Cortex of kidney (tissue), 1 donor: ENCODE measurements at places on chromosomes 6 and 20.

GRCh38 chr6:47478233-47479139, 897 bp downstream of the CD2AP start:
- DNase-seq = no peak

DNA sequence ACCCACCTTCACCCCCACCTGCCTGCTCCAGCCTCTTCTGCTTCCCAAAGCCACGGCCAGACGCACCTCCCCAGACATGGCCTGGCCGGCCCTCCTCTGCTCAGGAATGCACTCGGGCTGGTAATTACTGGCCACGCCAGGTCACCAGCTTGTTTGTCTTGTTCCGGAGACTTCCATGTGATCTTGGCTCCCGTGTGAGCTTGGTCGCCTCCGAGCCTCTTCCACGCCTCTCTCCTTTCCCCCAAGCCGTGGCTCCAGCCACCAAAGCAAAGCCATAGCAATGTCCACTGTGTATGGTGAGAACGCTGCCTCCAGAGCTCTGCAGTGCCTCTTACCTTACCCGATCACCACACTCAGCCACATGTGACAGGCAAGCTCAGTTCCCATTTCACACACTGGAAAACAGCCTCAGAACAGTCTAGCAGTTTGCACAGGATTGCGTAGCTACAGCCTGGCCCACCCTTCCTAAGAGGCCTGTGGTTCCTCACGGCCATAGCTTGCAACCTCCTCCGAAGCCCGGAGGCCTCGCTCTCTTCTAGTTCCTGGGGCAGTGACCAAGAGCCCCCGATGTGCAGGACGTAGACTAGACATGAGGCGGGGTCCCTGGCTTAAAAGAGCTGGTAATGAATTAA, 48.1 kb upstream of the AFDN start:
- no peak for DNase-seq

DNA sequence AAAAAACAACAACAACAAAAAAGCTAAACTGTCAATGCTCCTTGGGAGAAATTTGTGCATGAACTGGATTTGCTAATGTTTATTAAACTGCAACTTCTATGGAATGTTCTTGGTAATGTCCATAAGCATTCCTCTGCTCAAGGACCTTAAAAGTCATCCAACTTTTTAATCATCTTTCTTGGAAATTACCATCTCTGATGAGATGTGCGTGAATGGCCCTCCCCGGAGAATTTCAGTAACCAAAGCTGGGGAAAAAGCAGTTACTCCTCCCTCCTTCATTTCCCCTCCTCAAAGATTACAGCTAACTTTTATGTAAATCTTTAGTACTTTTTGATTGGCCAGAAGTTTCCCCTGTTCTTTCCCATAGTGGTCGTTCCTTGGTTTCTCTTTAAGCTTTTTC, 5.2 kb downstream of the TBCC start:
- DNase-seq = no peak

DNA sequence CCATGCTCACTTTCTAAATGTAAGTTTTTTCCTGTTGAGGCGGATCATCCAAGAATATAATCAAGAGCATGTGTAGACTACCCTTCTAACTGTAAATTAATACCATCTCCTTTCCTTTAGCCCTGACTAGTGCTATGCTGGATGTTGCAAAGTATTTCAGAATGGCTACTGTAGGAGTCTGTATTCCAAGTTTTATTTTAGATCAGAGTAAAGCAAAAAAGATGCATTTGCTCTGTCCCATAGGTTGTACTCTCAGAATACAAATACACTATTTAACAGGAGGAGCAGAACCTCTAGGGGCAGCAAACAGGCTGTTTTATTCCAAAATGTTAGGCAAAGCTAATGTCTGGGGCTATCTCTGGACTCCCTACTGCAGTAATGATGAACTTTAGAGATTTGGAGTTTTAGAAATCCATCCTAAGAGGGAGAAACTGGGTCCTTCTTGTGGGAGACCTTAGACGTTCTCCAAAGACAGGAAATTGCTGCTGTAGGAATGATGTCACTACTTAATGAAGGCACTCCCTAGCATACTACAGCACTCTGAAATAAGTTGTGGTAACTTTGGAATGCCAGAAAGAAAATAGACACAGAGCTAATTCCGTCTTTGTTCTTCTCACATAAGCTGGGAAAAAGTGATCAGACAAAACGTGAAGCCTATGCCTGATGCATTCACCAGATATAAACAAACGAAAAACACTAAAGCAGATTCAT, 392.4 kb upstream of the HS3ST5 start:
- DNase-seq = no peak

DNA sequence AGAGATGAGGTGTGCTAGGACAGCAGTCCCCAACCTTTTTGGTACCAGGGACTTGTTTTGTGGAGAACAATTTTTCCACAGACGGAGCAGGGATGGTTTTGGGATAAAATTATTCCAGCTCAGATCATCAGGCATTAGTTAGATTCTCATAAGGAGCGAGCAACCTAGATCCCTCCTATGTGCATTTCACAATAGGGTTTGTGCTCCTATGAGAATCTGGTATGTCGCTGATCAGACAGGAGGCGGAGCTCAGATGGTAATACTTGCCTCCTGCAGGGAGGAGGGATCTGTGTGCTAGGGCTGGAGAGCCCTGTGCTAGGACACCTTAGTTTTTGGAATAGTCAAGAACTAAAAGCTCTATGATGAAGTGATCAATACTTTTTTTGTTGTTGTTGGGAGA, 2.5 kb downstream of the SMIM13 start:
- DNase-seq = no peak

DNA sequence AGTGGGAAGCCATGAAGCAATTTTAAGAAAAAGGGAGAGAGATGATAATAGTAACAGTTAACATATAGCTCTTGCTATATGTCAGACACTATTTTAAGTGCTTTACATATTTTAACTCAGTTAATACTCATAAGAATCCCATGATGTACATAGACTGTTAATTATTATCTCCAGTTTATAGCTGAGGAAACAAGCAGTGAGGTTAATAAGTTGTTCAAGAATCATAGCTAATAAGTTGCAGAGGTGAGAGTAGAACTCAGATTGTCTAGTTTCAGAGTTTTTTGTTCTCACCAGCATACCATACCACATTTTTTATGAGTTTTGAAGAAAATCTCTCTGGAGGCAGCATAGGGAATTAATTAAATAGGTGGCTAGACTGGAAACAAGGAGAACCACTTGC, 144.6 kb upstream of the MMS22L start:
- DNase-seq = no peak

DNA sequence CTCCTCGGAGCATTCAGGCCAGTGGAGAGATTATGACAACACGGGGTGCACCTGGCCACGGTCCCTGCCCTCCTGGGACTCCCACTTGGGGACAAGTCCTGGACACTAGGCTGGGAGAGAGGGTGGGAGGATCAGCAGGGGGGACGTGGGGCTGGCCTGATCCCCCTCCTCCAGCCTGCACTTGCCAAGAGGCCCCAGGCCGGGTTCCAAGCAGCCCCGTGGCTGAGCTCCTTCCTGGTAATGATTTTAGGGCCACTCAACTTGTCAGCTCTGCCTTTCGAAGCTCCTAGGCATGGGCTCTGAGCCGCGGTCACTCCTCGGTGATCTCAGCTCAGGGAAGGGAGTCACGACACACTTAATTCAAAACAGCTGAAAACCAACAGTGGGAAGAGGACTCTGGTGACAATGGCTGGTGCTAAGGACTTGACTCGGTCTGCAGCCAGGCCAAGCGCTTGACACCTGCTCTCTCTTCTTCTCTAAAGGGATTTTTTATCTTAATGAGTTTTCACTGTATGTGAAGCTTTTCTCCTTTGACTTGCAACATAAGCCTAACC, 161.7 kb downstream of the BMP7 start:
- DNase-seq = no peak

DNA sequence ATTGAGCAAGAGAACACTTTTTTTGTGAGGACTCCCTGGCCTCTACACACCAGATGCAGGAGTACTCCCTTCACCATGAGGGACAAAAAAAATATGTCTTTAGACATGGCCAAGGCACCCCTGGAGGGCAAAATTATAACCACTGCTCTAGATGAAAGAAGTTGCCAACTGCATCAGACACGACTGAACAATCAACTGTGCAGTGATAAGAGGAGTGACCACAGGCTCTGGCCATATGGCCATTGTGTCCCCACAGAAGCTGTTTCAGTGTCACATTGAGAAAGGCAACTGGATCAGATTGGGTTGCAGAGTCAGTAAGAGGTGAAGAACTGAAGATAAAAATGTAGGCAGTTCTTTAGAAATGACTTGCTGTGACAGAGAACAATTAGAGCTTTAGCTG, 85.7 kb downstream of the C6orf118 start:
- DNase-seq = no peak

DNA sequence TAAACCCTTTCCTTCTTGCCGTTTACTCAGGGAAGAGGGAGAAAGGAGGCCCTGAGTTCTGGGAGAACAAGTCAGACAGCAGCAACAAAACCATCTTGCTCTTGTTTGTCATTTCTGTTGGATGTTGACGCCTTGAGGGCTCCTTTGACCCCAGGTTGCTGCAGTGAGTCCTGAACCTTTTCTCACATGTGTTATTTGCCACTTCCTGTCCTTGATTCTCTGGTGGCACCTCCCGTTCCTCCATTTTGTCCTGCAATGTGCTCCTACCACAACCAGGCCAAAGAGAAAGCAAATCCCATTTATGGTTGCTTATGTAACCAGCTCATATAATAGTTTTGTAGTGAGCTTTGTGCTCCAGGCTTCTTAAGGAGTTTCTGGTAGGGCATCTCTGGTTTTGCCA, 66.6 kb upstream of the ADGRF4 start:
- DNase-seq = no peak

- no peak for DNase-seq
Observed at GRCh38 chr20:59122566-59122919, 41.1 kb upstream of the ZNF831 start.

GRCh38 chr6:33280539-33280938, 3.6 kb downstream of the B3GALT4 start:
- no peak for DNase-seq

GRCh38 chr20:56422824-56423189, 10.7 kb downstream of the CASS4 start:
- DNase-seq = no peak

GRCh38 chr20:62352402-62353288, 14.5 kb downstream of the LAMA5 start:
- no peak for DNase-seq

GRCh38 chr6:161115468-161115867, 123.9 kb downstream of the MAP3K4 start:
- DNase-seq = no peak

GRCh38 chr6:37919417-37920157, 100.1 kb downstream of the ZFAND3 start:
- DNase-seq = no peak

GRCh38 chr6:11764250-11764604, 14.4 kb downstream of the ADTRP start:
- no peak for DNase-seq

DNA sequence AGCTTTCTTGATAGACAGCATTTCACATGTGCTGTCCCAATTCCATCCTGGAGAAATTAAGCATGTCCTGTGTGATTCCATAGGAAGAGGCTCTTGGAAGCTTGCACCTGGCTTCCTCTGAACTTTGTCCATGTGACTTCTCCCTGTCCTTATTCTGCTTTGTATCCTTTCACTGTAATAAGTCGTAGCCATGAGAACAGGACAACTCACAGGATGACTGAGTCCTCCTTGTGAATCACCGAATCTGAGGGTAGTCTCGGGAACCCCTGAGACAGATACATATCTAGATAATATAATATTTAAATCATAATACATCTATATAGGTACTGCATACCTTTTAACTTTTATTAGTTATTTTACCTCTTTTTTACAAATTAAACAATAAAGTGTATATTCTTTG, 156.7 kb upstream of the THEMIS start:
- no peak for DNase-seq

GRCh38 chr6:145643760-145644159, 91.6 kb downstream of the EPM2A start:
- no peak for DNase-seq

GRCh38 chr6:168905451-168906090, 348.1 kb downstream of the THBS2 start:
- no peak for DNase-seq

DNA sequence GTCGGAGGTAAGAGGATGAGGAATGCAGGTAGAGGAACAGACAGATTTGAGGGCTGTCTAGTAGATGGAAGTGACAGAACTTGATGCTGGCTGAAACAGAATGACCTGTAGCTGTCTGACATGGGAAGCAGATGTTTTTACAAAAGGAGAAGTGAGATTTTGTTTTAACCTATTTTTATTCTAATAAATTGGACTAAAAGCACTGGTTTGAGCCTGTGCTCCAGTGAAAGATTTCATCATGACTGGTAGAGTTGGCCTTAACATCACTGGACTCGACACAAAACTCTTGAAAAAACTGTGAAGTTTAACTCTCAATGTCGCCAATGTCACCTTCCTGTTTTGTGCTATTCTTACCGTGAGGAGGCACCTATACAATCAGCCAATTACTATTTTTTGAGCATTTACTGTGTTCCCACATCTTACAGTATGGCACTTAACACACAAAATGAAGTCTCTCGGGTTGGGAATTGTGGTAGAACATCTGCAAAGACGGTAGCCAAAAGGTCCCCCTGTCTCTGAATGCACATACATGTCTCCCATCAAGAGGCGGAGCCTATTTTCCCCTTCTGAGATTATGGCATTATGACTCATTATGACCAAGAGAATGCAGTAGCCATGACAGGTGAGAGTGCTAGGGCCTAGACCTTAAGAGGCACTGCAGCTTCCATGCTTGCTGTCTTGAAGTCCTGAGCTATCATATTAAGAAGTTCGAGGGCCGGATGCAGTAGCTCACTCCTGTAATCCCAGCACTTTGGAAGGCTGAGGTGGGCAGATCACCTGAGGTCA, 93.2 kb downstream of the FOXF2 start:
- DNase-seq = no peak

DNA sequence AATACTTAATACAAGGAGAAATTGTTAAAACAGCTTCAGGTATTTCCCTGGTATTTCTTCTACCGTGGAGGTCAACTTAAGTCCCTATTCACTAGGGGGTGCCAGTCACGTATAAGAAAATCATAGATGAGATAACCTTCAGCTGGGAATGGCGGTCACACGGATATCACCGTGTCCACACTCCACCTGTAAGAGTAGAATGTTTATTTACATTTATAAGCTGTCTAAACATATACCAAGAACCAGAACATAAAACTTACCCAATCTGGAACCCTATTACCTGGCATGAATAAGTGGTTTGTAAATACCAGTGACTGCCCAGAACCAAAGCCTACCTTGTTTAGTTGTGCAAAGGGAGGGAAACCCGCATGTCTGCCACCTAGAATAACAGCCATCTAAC, 1.9 kb upstream of the ELOVL4 start:
- DNase-seq = no peak

DNA sequence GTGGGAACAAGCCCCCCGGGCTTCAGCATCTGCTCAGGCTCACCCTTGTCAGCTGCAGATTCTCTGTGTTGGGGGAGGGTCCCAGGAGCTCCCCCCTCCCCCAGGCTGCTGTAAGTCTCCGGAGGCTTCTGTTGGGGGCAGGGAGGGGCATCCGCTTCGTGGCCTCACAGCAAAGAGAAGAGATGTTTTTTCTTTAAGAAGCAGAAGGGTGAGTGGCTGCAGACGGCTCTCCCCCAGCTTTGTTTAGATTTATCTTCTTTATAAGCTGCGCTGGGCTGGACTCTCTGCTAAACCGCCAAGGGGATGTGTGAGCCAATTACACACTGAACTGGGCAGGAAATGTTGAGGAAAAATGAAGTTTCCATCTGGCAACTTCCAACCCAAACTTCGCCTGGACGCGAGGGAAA, 48.7 kb upstream of the GATA5 start:
- DNase-seq = no peak
